Uterine smooth muscle cell (primary cell): ENCODE measurements at places on chromosomes 4 and X. TPM values are rescaled to one million over a fixed set of nuclear protein-coding genes. Genes with fewer than 3 reads are reported as not detected.

Gene TEC
- 1.3 and 1.4 TPM in 2 replicates for total RNA-seq

Gene ZNF630
- total RNA-seq = 1.00 and 1.5 TPM in 2 replicates

Gene ASB11
- total RNA-seq = not detected in 2 replicates

Gene RHOXF2
- total RNA-seq = not detected in 2 replicates

Gene OTC
- total RNA-seq = not detected in 2 replicates

Gene UCHL1
- 680 and 1,019 TPM in 2 replicates for total RNA-seq

Gene RAI2
- total RNA-seq = 0.66 and 0.87 TPM in 2 replicates
